ENCODE measurements at places on chromosomes 12 and 14. TPM values are rescaled to one million over a fixed set of nuclear protein-coding genes. Genes with fewer than 3 reads are reported as not detected.

The LRP1-AS gene
- total RNA-seq: not detected

The RIN3 gene
- 52.6 TPM for total RNA-seq

The MMP17 gene
- total RNA-seq: 0.10 TPM

The VSIG10 gene
- total RNA-seq: 6.4 TPM

The LRTM2 gene
- not detected for total RNA-seq

The GDF3 gene
- not detected for total RNA-seq

The KERA gene
- not detected for total RNA-seq

The NTF3 gene
- total RNA-seq: not detected

The OVCH1 gene
- total RNA-seq: not detected

DNA sequence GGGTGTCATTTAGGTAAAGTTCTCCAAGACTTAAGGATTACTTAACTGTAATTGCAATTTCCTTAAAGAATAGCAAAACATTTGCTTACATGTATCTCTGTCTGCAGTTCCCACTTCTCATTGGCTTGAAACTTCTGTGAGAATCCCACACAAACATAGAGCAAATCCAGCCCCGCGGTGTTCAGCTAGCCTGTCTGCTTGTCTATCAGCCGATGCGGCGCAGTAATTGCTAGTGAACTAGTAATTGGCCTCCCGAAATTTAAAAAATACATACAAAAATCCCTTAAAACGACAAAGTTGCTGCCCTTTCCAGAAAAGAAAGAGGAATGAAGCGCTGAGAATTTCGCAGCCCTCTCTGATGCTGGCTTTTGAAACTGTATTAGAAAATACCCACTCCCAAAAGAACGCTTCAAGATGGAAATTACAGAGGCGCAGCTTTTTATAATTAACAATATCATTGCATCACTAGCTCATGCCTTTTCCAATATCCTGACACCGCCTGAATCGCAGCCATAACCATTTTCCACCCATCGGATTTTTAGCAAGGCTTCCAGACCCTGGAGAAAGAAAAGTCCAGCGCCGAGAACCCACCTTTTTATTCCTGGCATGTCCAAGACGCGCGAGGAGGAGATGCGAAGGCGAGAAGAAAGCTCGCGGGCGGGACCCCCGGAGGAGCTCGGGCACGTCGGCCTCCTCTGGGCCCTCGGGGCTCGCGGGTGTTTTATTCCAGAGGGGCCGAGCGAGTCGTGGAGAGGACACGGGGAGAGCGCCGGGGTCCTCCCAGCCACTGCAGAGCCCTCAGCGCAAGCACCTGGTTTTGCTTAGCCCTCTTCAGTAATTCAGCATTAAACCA lies 646 bp downstream of the FBLN5 start:
- DNase-seq: no peak

DNA sequence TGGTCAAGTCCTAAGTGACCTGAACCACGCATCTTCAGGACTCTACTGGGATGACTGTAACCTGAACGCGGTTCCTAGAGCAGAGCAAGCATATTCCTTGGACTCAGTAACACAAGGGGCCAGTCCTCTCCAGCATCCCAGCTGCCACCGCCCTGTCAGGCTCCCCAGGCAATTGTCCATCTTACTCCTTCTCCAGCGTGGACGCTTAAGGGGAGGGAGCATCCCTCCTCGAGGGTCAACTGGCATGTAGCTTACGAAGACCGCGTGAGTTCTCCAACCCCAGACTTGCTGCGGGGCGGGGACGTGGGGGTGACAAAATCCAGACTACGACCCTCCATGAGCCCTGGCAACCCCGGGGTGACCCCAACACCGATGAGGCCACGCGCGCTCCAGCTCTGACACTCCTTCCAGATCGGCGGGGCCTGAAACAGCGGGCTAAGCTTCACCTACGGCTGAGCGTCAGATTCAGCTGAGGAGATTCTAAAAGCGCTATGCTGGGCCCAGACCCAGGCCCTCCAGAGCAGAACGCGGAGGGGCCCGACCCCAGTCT lies 846 bp upstream of the MTHFD1 start:
- peak; percentile 19 for DNase-seq

- DNase-seq: no peak
Measured at GRCh38 chr14:100673085-100673806, 53.4 kb upstream of the DLK1 start.

DNA sequence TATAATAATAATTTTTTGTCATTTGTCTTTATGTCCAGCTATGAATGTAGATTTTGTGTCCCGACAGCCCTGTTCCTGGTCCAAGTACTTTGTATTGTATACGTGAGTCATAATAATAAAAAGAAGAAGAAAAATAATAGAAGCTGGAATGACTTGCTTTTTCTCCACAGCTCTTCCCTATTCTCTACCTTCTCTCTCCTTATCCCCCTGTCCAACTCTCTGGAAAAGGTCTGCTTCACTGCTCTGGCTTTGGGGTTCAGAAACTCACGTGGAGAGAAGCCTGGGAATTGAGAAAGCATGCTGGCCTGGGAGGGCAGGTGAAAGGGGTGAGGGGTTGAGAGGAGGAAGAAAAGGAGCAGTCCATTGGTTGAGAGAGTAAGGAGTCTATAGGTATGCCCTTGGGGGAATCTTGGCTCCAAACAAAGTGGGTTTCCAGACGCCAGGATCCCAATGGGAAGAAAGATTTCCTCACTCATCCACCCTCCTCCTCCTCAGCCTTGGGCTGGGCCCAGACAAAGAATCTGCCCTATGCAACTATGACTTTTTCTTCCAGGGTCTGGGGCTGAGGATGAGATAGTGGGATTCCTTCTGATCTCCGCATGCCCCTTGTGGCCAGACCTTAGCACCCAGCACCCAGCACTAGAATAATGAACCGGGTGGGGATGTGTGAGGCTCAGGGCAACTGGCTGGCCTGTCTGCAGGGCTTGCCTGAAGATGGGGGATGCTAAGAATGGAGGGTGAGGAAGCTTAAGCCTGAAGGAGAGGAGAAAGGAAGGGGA lies 4.0 kb downstream of the HOXC8 start:
- no peak for DNase-seq

- no peak for DNase-seq
Measured at GRCh38 chr12:131038159-131038558, 84.5 kb downstream of the ADGRD1 start.

GRCh38 chr12:62898526-62898925 lies 36.4 kb downstream of the PPM1H start:
- DNase-seq: no peak

DNA sequence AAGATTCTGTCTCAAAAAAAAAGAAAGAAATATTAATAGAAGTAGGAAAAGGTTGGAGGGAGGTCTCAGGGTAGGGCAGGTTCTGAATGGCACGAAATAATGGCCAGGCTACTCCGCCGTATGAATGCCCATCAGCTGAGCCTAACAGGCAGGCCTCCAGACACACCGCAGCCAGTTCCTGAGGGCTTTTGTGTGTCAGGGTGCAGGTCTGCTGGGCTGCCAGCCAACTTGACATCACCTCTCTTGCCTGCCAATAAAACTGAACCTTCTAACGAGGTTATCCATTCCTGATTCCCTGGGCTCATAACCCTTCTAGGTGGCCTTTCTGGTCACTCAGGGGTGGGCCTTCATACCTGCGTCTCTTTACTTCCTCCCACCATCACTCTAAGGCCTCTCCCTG lies 3.0 kb downstream of the IFI27 start:
- DNase-seq: no peak

DNA sequence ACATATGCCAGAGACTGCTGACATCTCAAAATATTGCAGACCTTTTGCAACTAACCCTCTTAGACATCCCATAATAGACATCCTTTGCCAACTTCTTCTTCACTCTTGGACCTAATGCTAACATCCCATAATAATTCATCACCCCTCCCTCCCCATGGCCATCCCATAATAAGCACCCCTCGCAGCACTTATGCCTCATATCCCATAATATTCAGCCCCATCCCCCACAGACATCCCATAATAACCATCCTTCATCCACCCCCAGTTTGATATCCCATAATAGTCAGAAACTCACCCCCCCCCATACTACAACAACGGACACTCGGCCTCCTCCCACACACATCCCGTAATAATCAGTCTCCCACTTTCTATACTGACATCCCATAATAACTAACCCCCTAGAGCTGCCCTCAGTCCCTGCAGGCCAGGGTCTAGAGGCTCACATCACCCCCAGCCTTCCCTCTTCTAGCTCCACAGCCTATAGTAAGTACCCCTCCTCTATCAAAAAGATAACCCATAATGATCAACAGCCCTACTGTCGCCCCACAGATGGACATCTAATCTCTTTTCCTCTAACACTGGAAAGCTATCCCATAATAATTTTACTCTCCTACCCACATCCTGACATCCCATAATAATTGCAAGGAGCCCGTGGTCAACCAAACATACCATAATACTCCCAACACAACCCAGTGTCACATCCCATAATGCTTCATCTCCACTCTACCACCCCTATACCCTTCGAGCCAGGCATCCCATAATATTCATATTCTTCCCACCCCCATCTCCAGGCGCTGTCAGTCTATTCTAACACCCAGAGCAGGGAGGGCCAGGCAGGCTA lies 792 bp upstream of the CHD4 start:
- DNase-seq: peak; percentile 74

DNA sequence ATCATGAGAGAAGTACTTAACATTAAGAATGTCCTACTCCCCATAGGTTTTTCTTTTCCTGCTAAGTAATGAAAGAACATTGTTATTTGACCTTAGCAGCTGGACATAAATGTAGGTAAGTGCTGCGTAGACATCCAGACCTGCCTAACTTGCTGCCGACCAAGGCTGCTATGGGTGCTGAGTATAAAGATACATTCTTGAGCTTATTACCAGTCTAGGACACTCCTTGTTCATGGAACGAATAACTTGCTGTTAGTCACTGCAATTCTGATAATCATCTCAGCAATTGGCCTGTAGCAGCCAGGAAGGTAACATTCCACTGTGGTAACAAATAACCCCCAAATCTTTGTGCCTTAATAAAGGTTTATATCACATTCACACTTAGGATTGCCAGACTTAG lies 478.1 kb downstream of the VRK1 start:
- DNase-seq: no peak

DNA sequence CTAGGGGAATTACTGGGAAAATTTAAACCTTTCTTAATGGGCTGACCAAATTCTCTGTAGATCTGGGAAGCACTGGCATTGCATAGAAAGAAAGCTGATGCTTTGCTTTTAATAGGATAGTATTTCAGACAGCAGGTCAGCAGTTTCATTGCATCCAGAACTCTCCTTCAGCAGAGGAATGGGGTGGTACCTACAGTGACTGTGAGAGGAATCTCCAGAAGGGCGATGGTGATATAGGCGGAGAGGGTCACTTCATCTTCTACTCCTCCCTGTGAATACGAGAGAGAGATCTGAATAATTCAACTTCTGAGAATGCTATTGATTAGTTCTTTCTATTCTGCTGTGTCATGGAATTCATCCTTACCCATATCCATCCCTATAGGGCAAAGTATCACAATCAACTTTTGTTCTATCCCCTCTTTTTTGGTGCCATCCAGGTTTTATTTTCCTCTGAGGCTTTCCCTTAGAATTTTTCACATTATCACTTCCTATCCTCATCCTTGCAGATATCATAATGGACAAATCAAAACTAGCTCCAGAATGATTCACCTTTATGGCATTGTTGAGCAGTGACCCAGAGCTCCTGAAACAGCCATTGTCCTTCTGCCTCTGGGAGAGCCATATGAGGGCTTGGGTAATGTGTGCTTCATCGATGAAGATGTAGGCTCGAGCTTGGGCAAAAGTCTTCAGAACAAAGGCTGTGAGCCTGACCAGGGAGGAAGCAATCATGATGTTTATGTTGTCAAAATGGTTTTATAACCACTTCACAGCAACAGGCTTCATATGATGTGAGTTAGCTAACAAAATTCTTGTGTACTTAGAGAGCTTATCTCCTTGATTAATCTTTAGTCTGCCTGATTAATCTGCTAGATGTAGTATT lies 38.3 kb downstream of the A2M start:
- DNase-seq: no peak

GRCh38 chr14:20820063-20820904 lies 17.6 kb upstream of the RNASE1 start:
- DNase-seq: no peak

DNA sequence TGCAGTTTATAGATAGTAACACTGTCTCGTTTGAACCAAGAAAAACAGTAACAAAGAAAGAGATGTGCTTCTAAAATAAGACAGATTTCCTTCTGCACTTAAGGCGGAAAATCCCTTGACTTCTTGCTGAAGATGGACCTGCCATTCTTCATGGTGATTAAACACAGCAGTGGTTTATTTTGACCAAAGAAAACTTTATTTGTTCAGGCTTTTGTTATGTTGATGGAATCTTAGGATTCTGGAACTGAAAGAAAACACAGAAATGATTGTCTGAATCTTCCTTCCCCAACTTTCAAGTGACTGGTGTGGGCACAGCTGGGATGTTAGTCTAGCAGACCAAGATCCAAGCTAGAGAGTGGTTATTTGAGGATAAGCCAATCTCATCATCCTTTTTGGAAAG lies 72.2 kb downstream of the DACT1 start:
- DNase-seq: no peak

DNA sequence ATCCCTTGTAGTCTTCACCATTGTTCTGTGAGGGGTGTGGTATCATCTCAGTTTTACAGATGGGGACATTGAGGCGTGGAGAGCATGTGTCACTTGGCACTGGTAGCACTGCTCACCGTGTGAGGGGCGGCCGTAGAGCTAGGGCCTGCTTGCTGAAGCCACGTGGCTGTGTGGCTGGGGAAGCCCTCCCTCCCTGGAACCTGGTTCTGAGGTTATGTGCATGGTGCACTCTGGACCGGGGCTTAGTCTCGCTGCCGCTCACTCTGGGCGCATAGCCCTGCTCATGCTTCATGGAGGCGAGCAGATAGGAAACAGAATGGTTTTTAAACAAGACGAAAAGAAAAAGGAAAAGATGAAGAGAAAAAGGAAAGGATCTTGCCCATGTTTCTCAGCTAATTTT lies 46.1 kb downstream of the CACNA1C start:
- DNase-seq: no peak

- no peak for DNase-seq
Measured at GRCh38 chr12:63937378-63938316, 93.1 kb downstream of the SRGAP1 start.

DNA sequence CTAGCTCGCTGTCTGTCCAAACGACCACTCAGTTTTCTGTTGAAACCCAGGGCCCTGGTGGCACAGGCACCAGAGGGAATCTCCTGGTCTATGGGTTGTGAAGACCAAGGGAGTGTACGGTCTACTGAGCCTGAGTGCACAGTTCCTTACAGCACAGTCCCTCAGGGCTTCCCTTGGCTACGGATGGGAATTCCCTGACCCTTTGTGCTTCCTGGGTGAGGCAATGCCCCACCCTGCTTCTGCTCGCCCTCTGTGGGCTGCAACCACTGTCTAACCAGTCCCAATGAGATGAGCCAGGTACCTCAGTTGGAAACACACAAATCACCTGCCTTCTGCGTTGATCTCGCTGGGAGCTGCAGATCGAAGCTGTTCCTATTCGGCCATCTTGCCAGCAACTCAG lies 22.6 kb downstream of the GPHN start:
- DNase-seq: no peak

GRCh38 chr14:93712838-93713724 lies 75.2 kb downstream of the PRIMA1 start:
- no peak for DNase-seq

- no peak for DNase-seq
Measured at GRCh38 chr14:91205459-91205858, 39.0 kb downstream of the GPR68 start.

- DNase-seq: peak; percentile 78
Measured at GRCh38 chr14:69574263-69574953, at the start of gene CCDC177. CCDC177 (minus strand) TSS chr14:69574871; CDS start chr14:69573622, 1,249 bp downstream.

GRCh38 chr12:98291828-98292227 lies 223.6 kb upstream of the TMPO start:
- DNase-seq: no peak
